SJSA1 (cell line): ENCODE measurements at places on chromosomes 3 and 15. TPM values are rescaled to one million over a fixed set of nuclear protein-coding genes. Genes with fewer than 3 reads are reported as not detected.

BFSP2 gene
- not detected in 2 replicates for total RNA-seq

THPO gene
- not detected in 2 replicates for total RNA-seq

NR1I2 gene
- 0.08 TPM in 1 of 2 replicates, not detected in the other for total RNA-seq

GMPS gene
- 79.4 and 80.2 TPM in 2 replicates for total RNA-seq

CHMP2B gene
- 17.6 and 32.9 TPM in 2 replicates for total RNA-seq

WDR72 gene
- total RNA-seq = not detected in 2 replicates

MUSTN1 gene
- total RNA-seq = not detected in 2 replicates

ARPIN gene
- total RNA-seq = 4.0 and 8.2 TPM in 2 replicates

FBXW12 gene
- total RNA-seq = not detected in 2 replicates

RTF1 gene
- 26.0 and 34.9 TPM in 2 replicates for total RNA-seq

DNA sequence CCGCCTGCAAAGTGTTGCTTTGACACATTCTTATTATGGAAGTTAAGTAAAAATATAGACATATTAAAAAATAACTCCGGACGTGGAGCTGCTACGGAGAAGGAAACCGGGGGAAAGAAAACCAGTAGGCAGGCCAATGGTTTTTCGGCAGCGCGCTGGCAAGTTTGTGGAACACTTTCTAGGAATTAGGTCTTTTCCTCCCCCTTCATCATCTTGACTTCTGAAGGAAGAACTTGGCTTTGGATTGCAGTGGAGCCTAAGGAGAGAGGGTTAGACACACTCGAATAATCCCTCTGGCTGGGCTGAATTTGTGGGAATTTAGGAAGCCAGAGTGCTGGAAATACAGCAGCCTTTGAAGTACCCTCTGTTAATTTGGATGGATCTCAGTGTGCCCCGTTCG lies 317 bp downstream of the ROBO2 start:
- DNase-seq = no peak

- DNase-seq = no peak
Measured at GRCh38 chr15:74895830-74896229, 6.0 kb downstream of the MPI start.

- no peak for DNase-seq
Measured at GRCh38 chr3:191269289-191270085, 59.7 kb upstream of the CCDC50 start.

DNA sequence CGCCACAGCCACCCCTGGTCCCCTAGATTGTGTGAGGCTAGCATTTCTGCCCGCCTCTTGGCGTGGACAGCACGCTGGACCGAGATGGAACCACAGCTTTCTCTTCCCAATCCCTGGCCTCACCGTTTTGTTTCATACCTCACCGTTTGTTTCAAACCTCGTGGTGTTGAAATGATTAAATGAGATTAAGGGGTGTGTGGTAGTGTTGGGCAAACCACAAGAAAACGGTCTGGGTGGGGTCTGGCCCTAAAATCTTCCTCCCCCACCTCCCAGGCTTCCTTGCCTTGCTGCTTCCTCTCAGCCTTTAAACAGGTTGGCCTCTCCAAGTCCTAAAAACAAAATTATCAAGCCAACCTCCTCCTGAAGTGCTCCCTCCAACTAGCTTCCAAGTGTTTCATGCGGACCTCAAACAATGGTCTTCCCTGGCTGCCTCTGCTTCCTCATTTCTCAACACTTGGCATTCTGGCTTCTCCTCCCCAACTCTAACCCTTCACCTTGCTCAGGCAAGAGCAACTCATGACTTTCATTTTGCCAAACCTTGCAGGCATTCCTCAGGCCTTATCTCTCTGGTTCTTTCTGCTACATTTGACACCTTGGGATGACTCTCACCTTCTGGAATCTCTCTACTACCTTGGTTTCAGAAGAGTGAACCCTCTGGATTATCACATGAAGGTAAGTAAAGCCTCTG lies 1.4 kb upstream of the ATP13A3 start:
- DNase-seq = no peak

DNA sequence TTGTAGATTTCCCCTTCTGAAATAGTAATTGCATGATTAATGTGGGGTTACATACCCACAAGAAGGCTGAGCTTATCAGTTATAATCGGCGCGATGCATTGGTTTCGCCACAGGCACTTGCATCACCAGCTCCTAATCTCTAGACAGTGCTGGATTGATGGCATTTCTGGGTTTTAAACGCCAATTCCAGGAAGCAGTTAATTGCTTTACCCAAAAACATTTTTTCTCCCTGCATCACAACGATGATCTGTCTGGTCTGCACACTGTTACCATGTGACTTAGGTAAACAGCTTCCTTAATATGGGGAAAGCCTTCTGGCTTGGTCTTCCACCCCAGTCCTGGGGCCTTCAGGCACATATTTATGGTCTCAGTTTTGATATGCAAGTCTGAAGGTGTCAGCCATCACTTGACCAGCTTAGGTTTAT lies 70.0 kb upstream of the HEG1 start:
- no peak for DNase-seq

GRCh38 chr15:60916032-60916678 lies 312.9 kb downstream of the RORA start:
- no peak for DNase-seq

DNA sequence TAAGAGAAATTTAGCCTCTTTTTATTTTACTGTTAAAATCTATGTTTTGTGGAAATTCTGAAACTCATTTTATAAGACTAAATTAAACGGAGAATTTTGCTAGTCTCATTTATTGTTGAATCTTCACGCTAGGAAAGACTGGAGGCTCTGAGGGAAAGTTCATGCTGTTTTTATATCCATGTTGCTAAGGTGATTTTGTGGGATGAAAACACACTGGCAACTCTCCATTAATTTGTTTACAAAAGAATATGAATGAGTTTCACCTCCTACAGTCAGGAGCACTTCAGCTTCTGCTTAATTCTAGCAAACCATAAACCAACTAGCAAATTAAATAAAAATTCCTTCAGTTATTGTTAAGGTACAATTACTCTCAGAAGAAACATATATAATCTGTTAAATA lies 195.4 kb downstream of the RAP2B start:
- no peak for DNase-seq

DNA sequence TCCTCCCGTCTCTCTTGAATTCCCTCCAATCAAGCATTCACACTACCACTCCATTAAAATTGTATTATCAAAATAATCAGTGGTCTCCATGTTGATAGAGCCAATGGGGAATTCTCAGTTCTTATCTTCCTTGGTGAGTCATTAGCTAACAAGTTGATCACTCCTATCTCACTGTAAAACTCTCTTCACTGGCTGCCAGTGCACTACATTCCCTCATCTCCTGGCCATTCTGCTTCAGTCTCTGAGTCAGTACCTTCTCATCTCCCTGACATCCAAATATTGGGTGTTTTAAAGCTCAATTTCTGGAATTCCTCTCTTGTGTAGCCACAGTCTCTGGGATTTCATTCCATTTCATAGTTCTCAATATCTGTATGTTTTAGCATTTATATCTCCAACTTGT lies 175.2 kb downstream of the ALDH1A2 start:
- DNase-seq = no peak

DNA sequence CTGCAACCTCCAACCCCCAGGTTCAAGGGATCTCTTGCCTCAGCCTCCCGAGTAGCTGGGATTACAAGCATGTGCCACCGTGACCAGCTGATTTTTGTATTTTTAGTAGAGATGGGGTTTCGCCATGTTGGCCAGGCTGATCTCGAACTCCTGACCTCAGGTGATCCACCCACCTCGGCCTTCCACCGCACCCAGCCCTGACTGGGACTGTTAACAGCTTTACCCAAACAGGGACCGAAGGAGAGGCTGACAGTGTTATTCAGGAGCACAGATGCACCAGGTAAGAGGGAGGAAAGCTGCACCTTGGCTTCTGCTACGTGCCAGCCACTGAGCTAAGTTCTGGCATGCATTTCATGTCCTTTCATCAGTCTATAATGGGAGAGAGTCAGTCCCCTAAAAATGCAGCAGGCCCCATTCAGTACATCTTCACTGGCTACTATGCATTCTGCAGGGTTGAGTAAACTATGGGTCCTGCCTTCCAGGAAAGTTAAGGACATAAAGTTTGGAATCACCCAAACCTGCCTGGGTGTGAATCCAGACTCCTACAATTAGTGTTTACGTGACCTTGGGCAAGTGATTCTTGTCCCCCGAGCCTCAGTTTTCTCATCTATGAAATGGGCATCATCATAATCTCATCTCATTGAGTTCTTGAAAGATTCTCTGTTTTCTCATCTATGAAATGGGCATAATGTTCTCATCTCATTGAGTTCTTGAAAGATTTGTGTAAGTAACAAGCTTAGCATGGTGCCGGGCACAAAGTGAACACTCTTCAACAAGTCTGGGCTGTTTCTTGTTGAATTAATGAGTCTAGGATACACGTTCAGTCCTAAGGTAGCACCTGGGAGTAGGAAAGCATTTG lies 82.2 kb downstream of the CPN2 start:
- DNase-seq = no peak

DNA sequence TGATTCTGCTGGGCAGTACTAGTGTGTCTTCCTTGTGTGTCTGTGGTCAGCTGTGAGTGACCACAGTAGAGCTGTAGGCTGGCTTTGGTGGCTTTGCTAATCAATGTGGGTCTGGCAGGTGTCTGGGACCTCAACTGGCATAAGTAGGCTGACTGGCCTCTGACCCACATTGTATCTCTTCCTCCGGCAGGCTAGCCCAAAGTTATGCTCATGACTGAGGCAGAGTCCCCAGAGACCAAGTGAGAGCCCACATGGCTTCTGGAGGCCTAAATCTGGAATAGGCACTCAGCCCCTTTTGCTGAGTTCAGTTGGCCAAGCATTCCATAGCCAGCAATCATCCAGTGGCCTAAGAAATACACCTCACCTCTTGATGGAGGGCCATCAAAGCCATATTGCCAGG lies 289.1 kb upstream of the SUCLG2 start:
- no peak for DNase-seq

DNA sequence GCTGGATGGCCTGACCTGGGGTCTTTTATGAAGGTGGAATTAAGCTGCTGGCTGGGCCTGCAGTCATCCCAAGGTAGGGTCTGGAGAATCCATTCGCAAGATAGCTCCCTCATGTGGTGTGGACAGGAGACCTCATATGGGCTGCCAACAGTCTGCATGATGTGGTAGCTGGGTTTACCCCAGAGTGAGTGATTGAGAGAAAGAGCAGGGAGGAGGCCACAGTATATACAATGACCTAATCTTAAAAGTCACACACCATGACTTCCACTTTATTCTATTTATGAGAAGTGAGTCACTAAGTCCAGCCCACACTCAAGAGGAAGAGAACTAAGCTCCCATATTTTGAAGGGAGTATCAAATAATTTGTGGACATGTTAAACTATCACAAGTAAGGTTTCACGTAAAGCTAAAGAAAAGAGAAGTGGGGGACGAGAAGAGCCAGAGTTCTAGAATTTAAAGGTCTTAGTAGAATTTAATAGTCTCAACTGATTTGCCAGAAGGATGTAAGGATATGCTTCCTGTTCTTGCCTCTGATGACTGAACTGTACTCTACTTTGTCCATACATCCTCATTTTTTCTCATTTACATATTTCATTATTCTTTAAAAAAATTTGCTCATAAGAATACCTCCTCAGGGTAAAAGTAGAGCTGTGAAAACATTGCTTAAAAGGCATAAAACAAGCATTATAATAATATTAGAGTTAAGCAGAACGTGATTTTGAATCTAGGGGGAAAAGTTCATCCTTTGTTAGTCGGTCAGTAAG lies 184.4 kb downstream of the PEX5L start:
- DNase-seq = peak; percentile 42

GRCh38 chr15:36050899-36051298 lies 504.9 kb upstream of the DPH6 start:
- no peak for DNase-seq

DNA sequence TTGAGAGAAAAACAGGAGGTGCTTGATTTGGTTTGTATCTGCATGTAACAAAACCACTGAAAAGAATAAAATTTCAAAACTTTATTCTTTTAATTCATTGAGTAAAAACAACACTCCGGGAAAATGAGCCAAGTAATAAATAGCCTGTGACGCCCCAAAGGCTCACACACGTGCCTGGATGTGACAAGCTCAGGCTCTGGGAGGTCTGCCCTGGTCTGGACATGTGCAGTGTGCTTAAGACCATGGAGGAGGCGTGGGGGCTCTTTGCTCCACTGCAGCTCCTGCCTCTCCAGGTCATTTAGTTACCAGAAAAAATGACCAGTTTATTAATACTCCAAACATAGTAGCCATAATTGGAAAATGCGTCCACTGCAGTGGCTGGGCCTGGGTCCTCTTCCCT lies 8.6 kb upstream of the NME9 start:
- DNase-seq = no peak

- DNase-seq = no peak
Measured at GRCh38 chr3:166955201-166955939, 424.7 kb downstream of the ZBBX start.

- no peak for DNase-seq
Measured at GRCh38 chr3:74648107-74648506, 33.6 kb upstream of the CNTN3 start.

GRCh38 chr3:178203650-178204049 lies 332.6 kb upstream of the KCNMB2 start:
- no peak for DNase-seq

DNA sequence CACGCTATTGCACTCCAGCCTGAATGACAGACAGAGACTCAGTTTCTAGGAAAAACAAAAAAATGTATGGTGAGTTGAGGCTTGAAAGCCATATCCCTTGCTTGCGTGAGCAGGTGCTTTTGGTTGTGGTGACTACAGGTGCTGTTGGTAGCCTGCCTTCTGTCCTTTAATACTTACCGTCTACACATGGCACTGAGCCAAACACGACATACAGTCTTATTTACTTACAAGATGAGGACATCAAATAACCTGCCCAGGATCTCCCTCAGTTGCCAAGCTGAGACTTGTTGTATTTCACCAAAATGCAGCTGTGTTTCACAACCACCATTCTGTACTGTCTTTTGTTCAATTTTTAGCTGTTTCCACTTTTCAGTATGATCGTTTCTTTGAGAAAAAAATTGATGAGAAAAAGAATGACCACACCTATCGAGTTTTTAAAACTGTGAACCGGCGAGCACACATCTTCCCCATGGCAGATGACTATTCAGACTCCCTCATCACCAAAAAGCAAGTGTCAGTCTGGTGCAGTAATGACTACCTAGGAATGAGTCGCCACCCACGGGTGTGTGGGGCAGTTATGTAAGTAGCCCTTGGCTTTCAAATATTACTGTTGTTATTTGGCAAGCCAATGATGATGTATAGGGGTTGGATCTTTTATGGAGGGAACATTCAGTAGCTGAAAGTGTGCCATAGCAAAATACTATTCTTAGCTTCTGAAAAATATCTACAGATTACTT lies 6.5 kb downstream of the ALAS1 start:
- DNase-seq = no peak

GRCh38 chr3:185959609-185960521 lies 22.1 kb upstream of the TRA2B start:
- no peak for DNase-seq
